Frontal cortex (tissue), 4 donors: ENCODE measurements at places on chromosomes 7 and 10. TPM values are rescaled to one million over a fixed set of nuclear protein-coding genes. Genes with fewer than 3 reads are reported as not detected.

Gene KIF11
- 5.3 TPM for total RNA-seq

Gene OR2A5
- not detected for total RNA-seq

Gene BICC1
- total RNA-seq, result 4.5 TPM

Gene WDR86
- 49.7 TPM for total RNA-seq

Gene GJD4
- total RNA-seq, result not detected

Gene ITPRID1
- 1.2 TPM for total RNA-seq

Gene VGF
- 7.7 TPM for total RNA-seq

Gene TMEM176B
- total RNA-seq, result 2.4 TPM

Gene PRRT4
- 3.3 TPM for total RNA-seq

Gene ASB10
- total RNA-seq, result not detected

- no peak for DNase-seq
Observed at GRCh38 chr7:140084972-140085371, 22.2 kb upstream of the PARP12 start.

DNA sequence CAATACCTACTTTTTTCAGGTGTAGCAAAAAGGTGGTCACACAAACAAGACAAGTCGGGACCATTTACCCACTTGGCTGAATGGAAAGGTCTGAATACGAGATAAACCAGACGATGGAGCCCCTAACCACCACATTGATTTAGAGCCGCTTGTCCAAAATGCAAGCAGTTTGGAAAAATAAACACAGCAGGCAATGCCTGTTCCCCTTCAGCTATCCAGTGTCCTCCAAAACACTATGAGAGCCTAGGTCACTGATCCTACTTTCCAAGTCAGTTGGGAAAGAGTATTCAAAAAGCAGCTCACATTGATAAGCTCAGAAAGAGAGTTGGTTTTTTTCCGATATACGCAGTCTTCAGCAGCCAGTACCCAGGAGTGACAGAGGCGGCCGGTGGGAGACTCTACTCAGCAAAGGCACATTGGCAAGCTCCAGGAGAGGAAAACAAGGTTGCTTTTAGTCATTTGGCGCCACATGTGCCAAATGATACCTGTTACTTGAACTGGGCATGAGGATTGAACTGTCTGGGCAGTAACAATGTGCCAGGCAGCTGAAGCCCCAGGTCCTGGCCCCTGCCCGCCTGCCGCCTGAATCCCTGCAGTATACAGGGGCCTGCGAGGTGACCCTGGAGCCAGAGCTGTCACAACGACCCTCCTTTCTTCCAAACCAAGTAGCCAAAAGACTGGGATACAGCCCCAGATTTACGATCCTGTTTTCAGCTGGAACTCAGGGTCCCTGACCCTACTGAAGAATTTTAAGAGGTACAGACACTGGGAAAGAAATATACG lies 109.8 kb downstream of the PIP4K2A start:
- no peak for DNase-seq

DNA sequence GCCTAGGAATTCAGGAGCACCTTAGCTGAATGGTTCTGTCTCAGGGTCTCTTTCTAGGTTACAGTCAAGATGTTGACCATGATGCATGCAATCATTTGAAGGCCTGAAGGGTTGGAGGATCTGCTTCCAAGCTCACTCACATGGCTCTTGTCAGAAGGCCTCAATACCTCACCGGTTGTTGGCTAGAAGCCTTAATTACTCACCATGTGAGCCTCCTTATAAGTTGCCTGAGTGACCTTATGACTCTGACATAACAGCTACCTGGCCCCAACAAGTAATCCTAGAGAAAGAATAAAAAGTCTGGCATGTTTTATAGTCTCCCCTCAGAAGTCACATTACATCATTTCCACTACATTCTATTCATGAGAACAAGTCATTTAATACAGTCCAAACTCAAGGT lies 3.4 kb upstream of the C1GALT1 start:
- DNase-seq, result no peak

- peak; percentile 57 for DNase-seq
Observed at GRCh38 chr7:5557920-5558401, 134.3 kb upstream of the TNRC18 start.

DNA sequence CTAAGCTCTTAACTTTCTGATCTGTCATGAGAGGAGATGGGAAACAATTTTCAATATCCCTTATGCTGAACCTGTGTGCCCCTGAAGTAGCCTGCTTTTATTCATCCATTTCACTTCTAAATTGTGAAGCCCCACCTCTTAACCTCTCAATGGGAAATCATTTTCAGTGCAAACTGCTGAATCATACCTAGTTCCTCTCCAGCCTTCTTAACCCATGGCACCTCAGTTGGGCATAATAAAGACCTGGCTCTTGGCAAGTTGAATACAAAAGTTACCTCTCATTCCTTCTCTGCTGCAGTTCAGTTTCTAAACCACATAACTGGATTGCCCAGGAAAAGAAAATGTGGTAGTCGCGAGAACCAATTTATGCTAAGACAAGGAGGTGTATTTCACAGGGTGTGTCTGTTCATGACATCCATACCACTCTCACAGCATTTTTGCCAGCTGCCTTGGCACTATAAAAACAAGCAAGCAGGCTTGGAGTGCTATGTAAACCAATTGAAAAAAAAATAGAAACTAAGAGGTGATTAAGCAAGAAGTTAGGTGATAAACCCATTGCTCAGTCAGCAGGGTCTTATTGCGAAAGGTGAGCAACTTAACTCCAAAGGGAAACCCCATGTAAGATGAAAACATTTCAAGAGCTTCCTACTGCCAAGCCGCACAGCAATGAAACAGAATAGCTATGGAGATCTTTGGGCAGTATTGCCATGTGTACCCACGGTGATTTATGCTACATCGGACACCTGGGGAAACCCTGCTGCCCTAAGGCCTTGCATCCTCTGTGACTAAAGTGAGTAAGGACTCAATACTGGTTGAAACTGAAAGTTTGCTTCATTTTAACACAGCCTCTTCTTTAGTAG lies 57.0 kb upstream of the DKK1 start:
- no peak for DNase-seq

DNA sequence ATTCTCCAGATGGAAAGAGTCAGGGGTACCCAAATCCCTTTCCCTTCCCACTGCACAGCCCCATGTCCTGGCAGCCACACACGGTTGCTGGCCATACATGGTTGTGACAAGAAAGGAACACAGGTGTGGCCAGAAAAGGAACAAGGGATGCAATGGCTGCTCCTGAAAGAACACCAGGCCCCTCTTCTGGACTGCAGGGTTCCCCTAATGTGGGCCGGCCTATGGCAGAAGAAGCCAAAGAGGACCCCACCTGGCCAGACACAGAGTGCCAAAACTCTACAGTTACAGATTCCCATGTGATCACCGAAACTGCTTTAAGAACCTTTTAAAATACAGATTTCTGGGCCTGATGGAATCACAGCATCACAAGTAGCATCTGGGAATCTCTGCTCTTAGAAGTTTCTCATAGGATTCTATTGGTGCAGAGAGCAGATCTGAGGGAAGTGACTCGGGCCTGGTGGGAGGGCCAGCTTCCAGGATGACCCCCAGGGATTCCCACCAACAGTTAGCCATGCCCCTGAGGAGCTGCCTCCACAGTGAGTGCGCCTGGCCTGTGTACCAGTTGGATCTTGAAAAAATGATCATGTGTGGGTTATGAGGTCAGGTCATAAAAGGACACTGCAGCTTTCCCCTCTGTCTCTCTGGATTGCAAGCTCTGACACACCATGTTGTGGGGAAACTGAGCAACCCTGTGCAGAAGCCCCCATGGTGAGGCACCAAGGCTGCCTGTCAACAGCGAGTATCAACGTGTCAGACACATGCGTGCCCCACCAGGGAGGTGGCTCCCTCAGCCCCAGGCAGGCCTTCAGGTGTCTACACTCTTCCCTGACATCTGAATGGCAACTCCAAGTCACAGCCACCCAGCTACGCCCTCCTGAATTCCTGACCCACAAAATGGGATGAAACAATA lies 89.6 kb upstream of the LANCL2 start:
- DNase-seq, result no peak

- DNase-seq, result no peak
Observed at GRCh38 chr10:4437791-4438190, 388.2 kb upstream of the AKR1E2 start.

- DNase-seq, result no peak
Observed at GRCh38 chr7:1497293-1497927, 6.8 kb downstream of the INTS1 start.

DNA sequence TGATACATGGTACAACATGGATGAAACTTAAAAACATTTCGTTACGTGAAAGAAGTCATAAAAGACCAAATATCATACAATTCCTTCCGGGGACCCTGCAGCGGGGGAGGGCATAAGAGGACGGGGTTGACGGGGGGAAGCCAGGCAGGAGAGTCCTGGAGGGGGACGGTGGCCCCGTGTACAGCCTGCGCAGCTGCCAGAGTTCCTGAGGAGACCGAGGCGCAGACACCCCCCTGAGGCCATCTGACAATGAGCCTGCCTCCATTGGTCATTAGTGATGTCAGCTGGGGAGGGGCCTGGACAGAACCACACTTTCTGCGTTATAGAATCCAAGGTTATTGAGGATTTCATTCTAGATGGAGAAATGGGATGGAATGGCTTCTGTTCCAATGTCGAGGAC lies 47.2 kb downstream of the PRKAG2 start:
- no peak for DNase-seq

DNA sequence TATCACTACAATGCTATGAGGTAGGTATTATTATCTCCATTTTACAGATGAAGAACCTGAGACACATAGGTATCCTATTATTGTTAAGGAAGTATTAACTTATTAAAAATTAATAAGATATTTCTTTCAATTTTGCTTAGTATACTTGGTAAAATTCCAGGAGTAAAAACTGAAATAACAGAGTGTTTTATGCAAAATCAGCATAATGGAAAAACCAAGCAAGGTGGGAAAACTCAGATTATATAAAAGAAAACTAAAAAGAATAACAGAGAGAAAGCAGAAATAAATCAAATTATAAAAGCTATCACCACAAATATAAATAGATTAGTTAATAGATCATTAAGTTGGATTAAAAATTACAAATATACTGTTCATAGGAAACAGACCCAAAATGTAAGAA lies 82.0 kb downstream of the CPXM2 start:
- DNase-seq, result no peak

GRCh38 chr7:144588559-144589051 lies 185.1 kb upstream of the NOBOX start:
- DNase-seq, result no peak

DNA sequence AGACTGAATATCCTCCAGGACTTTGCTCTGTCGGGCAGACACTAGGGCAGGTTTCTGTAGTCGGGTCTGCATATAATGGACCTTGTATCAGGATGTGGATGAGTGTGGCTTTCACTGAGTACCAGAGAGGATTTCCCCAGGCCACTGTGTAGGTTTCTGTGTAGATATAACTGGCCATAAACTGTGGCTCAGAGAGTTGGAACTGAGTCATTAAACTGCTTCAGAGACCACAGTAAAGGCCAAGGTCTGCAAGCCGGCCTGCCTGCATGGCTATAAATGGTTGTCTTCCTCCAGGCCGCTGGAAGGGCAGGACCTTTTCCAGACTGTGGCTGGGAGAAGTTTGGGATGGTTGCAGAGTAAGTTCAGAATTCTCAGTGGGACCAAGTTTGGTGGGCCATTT lies 16.9 kb downstream of the ZNF92 start:
- no peak for DNase-seq

- no peak for DNase-seq
Observed at GRCh38 chr7:20307119-20307518, 23.6 kb upstream of the ITGB8 start.

- no peak for DNase-seq
Observed at GRCh38 chr10:104767745-104768144, 126.7 kb downstream of the SORCS3 start.

- DNase-seq, result no peak
Observed at GRCh38 chr10:17961551-17962422, 10.1 kb downstream of the SLC39A12 start.

DNA sequence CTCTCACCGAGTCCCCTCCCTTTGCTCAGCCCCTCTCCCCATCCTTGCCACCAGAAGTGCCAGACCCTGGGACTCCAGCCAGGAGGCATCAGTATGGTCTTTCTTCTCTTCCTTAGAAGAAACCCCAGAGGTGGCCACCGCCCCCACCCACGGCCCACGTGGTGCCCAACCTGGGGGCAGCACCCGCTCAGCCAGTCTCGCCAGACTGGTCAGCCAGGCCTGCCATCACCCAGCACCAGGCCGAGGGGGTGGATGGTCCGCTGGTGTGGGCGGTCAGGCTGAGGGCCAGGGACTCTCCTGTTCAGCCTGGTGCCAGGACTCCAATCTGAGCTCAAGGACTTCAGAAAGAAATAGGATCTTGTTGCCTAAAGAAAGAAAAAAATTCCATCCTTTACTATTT lies 5.8 kb upstream of the CLDN4 start:
- DNase-seq, result no peak

GRCh38 chr10:69367469-69367868 lies 49.2 kb downstream of the TACR2 start:
- no peak for DNase-seq

DNA sequence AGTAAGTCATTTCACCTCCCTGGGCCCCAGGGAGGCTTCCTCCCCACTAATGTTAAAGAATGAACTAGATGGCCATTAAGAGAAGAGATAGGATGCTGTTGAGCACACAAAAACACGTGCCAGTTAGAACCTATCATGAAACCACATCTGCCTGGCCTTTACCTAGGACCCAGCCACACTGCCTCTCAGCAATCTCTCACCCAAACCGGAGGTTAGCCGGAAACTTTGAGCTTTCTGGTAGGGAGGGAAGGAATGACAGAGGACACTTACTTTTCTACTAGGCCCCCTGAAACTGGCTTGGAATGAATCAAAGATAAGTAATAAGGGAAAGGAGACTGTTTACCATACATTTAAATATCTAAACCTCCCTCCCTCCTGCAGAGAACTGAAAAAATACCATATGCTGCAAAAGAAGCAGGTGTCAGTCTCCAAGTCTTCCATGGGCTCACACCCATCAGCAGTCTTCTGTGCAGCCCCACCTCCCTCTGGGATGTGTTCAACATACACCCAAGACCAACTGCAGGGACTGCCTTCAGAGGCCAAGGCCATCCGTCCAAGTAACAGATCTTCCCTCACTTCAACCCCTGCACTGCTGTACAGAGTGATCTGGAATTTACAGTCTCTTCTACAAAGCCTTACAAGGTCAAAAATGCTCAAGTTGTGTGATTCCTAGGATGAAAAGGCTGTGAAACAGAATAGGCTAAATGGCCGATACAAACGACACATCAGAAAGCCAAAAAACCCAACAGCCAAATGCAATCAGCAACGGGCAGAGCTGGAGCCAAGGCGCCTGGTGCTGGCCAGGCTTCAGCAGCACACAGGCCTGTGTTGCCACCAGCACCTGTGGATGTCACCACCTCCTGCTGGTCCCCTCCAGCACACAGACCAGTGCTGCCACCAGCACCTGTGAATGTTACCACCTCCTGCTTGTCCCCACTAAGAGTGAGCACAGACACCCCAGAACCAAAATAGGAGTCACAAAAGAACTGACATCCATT lies 42.4 kb downstream of the SORBS1 start:
- DNase-seq, result no peak
